ENCODE measurements at places on chromosomes 4 and X.
A peak's percentile ranks its signal among the peaks of the same experiment; 100 is the strongest.

DNA sequence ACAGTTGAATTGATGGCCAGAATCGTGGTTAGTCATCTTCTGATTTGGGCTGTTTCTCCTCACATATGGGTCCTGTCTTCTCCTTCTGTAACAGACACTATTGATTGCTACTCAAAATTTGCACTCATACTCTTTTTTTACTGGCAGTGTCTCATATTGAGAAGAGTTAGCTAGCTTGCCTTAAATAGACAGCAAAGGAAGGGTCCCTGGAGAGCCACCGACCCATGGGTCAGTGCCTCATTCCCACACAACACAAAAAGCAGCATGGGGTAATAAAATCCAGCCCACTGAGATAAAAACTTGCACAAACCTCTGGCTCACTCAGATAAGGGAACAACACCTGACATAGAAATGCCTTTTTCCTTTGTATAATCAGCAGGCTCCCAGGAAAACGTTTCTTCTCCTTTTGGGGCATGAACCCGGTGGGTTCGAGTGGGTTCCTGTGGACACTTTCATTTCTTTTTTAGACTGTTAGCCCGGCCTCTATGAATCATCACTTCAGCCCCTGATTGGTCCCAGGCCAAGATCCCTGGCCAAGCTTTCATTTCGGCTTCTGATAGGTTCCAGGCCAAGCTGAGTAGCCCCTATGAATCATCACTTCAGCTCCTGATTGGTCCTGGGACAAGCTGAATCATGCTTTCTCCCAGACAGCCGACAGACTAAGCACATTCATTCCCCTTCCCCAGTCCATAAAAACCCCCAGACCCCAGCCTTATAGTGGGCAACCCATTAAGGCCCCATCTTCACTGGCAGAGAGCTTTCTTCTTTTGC lies 408.1 kb downstream of the DCAF12L2 start:
- no peak for DNase-seq

GRCh38 chr4:140018931-140019618 lies 134.9 kb downstream of the MAML3 start:
- no peak for DNase-seq

DNA sequence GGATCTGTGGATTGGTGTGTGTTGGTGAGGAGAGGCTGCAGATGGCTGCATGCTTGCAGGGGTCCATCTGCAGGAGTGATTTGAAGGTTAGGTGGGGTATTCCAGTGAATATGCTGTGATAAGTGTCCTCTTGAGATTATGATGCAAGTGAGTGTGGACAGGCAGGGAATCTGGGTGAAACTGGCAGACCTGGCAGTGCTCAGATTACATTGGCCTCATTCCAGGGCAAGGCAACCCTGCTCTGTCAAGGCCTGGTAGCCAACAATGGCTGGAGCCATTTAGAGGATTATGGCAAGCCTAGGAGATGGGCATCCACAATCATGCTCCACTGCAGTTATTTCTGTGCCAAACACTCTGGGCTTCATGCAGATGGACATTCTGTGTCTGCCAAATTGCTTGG lies 113.9 kb downstream of the RTL3 start:
- DNase-seq, result no peak

GRCh38 chr4:74370912-74371311 lies 6.0 kb downstream of the EREG start:
- peak; percentile 42 for DNase-seq

DNA sequence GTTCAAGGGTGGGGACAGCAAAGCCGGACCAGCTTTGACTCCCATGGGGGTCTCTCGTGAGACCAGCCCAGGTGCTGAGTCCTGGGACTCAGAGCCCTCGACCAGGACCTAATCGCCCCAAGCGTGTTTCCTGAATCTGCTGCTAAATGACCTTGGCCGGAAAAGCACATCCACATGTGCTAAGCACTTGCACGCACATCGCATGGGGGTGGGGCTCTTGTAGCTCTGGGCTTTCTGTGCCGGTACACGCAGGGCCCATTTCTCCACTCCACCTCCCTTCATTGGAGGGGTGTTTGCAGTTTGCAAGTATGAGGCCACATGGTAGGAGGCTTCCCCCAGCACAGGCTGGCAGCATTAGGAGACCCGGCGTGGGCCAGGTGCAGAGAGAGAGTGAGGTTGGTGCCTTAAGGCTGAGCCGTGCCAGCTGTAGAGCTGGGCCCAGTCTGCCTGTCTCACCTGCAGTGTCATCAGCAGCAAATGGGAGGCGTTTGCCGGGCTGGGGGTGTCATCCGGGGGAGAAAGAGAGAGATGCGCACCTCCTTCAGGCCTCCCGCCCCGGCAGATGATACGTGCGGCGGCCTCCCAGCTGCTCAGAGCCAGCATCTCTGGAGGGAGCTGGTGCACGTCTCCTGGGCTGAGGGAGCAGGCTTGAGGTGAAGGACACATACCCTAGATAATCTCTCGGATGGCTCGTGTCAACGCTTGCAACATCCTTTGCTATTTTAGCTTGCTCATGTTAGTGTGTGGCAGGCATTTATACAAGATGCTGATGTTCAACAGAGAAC lies 45.2 kb upstream of the CLCN4 start:
- DNase-seq, result no peak

DNA sequence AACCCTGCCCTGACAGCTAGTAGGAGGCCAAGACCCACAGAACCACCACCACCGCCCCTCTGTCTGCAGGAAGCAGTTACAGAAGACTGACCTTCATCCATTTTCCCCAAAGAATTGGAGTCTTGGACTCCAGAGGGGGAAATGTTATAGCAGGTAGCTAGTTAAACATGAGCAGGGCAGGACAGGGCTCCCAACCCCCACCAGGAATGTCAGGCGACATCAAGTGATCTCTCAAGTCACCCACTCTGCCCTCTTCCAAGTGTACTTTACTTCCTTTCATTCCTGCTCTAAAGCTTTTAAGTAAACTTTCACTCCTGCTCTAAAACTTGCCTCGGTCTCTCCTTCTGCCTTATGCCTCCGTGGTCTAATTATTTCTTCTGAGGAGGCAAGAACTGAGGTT lies 17.1 kb upstream of the AADAT start:
- no peak for DNase-seq

- DNase-seq, result no peak
These were observed 84.2 kb downstream of the NPNT start for GRCh38 chr4:105979506-105979905.
